Left renal pelvis (tissue), 4 donors: ENCODE measurements at places on chromosomes 13 and 19. TPM values are rescaled to one million over a fixed set of nuclear protein-coding genes. Genes with fewer than 3 reads are reported as not detected.

Gene ADAMTS10
- polyA plus RNA-seq = 32.5 TPM

Gene KCNC3
- 42.2 TPM for polyA plus RNA-seq

- DNase-seq = no peak
These were observed 226.5 kb downstream of the POU4F1 start for GRCh38 chr13:78376822-78377221.

DNA sequence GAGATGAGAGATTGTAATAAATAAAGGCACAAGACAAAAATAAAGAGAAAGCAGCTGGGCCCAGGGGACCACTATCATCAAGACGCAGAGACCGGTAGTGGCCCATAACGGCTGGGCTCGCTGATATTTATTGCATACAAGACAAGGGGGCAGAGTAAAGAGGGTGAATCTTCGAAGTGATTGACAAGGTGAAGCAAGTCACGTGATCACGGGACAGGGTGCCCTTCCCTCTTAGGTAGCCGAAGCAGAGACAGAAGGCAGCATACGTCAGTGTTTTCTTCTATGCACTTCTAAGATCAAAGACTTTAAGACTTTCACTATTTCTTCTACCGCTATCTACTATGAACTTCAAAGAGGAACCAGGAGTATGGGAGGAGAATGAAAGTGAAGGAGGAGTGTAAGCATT is 4.6 kb upstream of the PRKCG start:
- no peak for DNase-seq

DNA sequence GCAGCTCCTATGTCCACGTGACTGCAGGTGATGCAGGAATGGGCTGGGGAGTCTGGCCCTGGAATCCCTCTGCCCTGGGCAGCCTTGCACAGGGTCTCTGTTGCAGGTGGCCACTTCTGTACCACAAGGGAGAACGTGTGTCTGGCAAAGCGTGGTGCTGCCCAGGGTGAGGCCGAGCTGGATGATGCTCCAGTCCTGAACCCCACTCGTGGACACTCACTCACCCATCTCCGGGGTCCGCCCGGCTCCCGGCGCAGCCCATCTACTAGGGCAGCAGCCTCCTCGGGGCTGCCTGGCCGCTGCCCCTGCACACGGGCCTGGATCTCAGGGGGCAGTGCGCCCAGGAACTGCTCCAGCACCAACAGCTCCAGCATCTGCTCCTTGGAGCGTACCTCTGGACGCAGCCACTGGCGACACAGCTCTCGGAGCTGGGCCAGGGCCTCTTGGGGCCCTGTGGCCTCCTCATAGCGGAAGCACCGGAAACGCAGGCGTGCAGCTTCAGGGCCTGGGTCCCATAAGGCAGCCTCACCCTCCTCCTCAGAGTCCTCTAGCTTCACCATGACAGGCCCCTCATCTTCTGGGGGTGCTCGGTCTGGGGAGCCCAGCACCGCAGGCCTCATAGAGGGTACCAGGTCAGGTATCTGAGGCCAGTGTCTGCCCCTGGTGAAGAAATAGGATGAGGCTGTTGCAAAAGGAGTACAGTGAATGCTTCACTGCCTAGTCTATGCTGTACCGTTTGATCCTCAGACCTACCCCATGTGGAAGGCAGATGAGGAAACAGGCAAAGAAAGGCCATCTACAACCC is 2.2 kb downstream of the MZF1 start:
- DNase-seq = no peak

DNA sequence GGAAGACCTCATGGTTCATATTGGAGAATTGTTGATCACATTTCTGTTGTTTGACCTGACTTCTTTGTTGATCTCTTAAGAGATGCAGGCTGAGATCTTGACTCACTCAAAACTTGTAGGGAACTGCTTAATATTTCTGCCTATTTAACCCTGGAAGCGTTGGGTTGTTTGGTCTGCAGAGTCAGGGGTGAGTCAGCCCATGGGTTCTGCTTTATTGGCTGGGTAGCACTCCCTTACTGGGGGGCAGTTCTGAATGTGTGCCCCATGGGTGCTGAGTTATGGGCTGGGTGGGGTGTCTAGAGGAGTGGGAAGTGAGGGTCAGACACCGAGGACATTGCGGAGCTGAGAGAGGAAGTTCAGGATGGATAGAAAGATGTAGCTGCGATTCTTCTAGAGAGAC is 87.9 kb downstream of the LRCH1 start:
- DNase-seq = no peak

- DNase-seq = no peak
These were observed 2.7 kb upstream of the CEBPA start for GRCh38 chr19:33304760-33305647.

DNA sequence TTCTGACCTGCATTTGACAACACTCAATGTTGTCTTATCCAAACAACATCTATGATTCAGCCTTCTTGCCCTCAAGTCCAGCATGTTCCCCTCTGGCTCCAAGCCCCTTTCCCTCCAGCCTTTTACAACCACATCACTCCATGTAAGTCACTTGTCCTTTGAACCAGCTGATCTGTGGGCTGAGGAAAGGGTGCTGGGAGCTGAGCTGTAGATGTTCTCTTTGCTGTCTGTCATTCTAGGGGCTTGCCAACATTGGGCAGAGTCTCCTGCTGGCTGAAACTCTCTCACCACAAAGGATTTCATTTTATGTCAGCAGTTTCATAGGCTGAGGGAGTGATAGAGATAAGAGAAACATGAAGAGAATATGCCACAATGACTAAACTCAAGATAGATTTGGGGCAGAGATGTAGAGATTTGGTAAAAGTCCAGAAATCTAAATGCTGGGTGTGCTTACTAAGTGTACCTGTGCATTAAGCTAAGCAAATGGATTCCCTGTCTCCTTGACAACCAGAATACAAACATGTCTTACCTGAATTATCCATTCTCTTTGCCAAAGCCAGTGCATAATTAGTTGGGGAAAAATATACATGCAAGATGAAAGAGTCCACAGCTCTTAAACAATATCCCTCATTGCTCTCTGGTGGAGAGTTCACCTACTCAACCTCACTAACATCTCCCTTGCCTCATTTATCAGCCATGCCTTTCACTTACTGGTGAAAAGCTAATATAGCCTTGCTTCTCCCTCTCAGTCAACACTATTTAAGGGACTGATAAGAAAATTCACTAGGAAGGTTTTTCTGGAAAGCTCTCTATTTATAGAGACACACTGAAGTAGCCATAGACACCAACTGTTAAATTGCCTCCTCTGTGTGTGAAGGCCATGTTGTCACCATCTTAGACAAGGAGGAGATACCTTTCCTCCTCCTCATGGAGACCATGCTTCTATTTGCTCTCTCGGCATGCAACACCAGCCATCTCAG is 175.5 kb upstream of the SERP2 start:
- no peak for DNase-seq

DNA sequence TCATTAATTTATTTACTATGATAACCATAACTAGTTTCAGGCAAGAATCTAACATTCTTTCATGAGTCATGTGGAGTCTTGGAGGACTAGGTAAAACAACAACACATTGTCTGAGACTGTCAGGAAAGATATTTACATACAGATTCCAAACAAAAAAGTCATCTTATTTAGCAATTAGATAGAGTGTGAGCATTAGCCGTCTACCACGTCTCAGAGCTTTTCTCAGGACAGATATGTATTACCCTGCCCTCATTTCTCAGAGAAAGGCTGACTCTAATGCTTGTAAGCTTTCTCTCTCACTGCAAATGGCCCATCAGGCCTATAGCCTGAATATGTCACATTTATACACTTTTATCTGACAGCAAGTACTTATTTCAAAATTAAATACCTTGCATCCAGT is 312.1 kb upstream of the PCDH20 start:
- DNase-seq = no peak
